ENCODE measurements at places on chromosomes 11 and 22.

- no peak for DNase-seq
These were observed 3.3 kb downstream of the ADORA2A start for GRCh38 chr22:24430431-24431308.

DNA sequence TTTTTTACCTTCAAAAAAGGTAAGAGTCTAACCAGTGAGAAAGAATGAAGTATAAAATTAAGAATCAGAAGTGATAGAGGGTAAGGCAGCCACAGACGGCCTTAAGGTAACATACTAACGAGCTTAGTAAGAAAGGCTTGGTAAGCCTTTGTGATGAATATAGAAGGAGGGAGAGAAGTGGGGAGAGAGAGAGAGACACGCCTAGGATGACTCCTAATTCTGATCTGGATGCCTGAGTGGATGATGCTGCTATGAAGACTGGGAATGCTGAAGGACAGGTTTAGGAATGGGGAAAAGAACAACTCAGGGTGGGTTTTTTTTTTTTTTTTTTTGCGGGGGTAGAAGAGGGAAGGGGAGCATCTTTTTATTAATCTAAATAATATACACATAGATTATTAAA, 4.8 kb downstream of the FBXO3 start:
- no peak for DNase-seq

- no peak for DNase-seq
These were observed 98.2 kb upstream of the NNMT start for GRCh38 chr11:114197799-114198500.

- no peak for DNase-seq
These were observed 17.2 kb downstream of the HPS5 start for GRCh38 chr11:18304745-18305144.

- no peak for DNase-seq
These were observed 84.9 kb downstream of the ATXN10 start for GRCh38 chr22:45756558-45756957.

DNA sequence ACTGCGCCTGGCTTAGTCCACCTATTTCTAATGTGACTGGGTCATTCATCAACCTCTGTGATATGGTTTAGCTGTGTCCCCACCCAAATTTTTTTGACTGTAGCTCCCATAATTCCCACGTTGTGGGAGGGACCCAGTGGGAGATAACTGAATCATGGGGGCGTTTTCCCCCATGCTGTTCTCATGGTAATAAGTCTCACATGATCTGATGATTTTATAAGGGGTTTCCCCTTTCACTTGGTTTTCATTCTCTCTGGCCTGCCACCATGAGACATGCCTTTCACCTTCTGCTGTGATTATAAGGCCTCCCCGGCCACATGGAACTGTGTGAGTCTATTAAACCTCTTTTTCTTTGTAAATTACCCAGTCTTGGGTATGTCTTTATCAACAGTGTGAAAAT, 8.7 kb downstream of the CENATAC start:
- no peak for DNase-seq

GRCh38 chr22:31901388-31902137, 42.8 kb upstream of the YWHAH start:
- no peak for DNase-seq

- DNase-seq = no peak
These were observed 1.3 kb downstream of the PLEKHA7 start for GRCh38 chr11:17012712-17013547.

DNA sequence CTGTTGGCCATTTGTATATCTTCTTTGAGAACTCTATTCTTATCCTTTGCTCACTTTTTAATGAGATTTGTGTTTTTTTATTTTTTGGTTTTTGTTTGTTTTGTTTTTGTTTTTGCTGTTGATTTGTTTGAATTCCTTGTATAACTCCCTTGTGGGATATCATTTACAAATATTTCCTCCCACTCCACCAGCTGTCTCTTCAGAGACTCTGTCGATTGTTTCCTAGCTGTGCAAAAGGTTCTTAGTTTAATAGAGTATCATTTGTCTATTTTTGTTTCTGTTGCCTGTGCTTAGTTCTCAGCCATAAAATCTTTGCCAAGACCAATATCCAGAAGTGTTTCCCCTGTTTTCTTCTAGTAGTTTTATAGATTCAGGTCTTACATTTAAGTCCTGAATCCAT, 82.4 kb downstream of the ARHGAP32 start:
- DNase-seq = no peak

GRCh38 chr22:22180738-22181285, 63.8 kb upstream of the VPREB1 start:
- DNase-seq = no peak

GRCh38 chr11:134228625-134229024, 4.2 kb downstream of the VPS26B start:
- DNase-seq = peak; percentile 20

DNA sequence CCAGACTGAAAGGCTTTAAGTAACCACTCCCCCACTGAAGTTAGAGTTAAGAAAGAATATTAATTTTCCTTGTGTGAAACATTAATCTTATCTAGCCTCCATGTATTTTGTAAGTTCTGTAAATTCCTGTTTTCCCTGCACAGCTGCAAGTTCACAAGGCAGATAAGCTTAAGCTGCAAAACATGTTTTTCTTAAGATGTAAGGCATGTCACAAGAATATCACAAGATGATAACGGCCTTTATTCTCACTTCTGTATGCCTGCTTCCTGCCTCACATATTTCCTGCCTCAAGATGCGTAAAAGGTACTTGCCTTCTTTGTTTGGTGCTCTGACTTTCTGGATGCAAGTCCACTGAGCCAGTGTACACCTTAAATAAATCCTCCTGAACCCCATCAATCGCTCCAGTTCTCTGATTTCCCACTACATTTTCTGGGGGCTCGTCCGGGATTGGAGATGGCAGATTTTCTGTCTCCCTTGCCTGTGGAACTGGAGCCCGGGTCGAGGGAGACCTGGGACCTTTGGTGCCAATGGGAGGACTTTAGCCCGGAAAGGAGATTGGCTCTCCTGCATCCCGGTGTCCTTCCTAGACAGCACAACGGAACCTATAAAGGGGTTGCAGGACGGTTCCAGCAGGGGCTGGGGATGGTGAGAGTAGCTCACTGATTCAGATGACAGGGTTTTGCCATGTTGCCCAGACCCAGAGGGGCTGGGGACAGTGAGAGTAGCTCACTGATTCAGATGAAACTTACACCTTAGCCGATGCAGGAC, 30.2 kb downstream of the PPARA start:
- DNase-seq = no peak
